ENCODE measurements at places on chromosomes 13 and 19.

DNA sequence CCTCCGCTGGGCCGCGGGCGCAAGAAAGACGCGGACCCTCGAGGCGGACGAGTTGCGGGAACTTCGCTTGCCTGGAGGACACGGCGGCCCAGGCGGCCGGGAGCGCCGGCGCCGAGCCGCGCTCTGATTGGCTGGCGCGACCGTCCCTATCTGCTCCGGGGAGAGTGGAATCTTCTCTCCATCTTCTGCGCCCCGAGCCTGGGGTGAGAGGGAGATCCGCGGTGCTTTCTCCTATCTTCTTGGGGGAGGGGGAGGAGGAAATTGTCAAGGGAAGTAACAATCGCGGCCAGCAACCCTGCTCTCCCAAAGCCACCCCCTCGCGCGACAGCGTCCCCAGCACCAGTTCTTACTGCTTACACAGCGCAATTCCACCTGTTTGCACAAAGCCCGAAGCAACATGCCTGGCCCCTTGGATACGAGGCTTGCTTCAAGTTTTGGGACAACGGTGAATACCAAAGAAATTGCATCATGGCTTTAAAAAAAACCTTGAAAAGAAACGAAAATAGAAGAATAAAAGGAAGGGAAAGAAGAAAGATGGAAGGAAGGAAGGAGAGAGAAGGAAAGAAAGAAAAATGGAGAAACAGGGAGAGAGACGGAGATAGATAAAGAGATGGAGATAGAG is 4.8 kb downstream of the SOX21 start:
- DNase-seq: no peak

- DNase-seq: no peak
Measured at GRCh38 chr19:46082728-46083050, 41.8 kb downstream of the IGFL3 start.

DNA sequence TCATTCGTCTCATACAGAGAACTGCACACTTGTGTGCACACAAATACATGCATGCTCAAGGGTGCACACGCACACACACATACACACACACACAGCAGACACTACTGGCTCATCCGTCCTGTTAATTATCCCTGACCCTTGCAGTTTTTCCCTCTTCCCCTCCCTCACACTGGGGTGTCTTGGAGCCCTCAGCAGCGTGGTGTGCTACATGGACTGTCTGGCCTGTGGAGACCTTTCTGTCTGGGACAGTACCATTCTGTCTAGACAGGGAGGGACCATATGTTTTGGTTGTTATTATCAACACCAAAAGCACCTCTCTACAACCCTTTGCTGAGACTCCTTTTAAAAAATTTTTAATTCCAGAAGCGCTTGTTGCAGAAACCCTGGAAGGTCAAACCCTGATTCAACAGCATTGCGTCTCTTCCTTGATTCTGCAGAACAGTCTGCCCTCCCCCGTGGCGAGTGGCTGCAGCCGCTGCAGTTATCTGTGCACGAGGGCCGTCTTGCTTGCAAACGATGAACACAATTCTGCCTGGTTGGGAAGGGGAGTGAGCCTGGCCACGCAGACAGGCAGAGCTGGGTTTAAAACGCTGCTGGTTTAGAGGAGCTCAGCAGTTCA is 374.0 kb downstream of the IRS2 start:
- DNase-seq: no peak

GRCh38 chr13:106616729-106617128 is 48.8 kb upstream of the ARGLU1 start:
- DNase-seq: no peak

GRCh38 chr13:50829896-50830295 is 13.6 kb downstream of the DLEU7 start:
- no peak for DNase-seq

GRCh38 chr13:112170823-112171569 is 104.0 kb downstream of the SOX1 start:
- no peak for DNase-seq

DNA sequence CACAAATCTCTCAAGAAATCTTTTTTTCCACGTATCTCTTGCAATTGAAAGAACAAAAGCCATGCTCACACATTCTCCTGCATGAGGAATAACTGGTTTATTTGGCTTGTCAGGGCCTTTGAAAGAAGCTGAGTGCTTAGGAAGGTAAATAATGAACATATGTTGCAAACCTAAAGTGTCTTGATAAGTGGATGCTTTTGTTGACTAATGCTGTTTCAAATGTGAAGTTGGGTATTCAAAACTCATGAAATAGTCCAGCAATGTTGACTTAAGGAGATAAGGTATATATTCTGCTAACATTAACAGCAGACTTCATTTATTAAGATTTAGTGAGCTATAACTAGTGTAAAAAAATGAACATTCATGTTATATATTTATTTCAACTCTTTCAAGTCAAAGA is 1792.7 kb upstream of the MIR17HG start:
- DNase-seq: no peak

- DNase-seq: peak; percentile 85
Measured at GRCh38 chr19:1076951-1077350, 10.0 kb downstream of the ARHGAP45 start.

DNA sequence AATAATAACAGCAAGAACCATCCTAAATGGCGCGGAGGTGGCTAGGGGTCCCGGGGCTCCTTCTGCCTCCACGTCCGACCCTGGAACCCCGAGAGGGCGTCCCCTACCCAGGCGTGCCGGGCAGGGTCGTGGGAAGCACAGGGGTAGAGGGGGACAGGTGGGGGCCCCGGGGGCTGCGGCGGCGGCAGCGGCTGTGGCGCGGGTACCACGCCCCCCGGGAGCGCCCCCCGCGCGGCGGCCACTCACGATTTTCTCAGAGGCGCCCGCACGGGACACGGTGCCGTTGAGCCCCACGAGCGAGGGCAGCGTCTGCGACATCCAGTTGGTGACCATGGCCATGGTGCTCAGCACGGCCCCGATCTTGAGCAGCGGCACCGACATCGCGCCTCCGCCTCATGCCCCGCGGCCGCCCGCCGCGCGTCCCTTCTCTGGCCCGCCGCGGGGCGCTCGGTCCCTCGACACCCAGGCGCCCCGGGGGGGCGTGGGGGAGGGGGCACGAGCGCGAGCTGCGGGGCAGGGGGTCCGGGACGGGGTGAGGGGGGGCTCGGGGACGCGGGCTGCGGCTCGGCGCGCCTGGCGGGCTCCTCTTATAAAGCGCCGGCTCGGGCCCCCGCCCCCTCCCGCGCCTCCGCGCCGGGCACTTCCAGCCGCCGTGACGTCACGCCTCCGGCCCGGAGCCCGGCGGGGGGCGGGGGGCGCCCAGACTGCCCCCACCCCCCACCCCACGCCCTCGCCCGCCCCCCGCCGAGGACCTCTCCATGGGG is 22.9 kb downstream of the OLFM2 start:
- no peak for DNase-seq

DNA sequence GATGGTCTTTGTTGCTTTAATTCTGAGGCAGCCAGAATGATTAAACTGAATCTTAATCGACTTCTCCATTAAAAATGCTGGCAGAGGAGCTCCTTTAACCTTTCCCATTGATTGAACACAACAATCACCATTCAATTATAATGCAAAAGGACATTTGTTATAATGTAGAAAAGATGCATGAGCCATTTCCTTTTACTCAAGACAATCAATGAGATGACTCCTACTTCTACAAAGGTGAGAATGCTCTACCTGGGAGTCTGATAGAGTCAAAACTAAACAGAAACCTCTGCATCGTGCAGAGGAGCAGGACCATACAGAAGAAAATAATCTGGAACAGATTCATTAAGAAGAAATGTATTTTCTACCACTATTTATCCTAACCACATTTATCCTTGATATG is 253.6 kb upstream of the DACH1 start:
- no peak for DNase-seq

DNA sequence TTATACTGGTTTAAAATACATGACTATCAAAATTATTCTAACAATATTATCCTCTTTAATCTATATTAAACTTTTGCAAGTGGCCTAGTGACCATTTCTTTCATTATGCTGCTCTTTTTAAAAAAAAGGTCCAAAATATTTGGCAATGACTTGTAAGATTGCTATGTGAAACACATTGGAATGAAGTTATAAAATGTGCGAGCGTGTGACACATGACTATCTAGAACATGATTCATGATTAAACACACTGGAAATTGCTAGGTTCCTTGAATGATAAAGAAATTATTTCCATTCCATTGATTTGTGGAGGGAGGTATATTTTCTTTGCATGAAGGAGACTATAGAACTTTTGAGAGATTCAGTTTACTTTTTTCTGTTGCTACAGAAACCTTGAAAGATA is 739.1 kb downstream of the DIAPH3 start:
- DNase-seq: no peak

DNA sequence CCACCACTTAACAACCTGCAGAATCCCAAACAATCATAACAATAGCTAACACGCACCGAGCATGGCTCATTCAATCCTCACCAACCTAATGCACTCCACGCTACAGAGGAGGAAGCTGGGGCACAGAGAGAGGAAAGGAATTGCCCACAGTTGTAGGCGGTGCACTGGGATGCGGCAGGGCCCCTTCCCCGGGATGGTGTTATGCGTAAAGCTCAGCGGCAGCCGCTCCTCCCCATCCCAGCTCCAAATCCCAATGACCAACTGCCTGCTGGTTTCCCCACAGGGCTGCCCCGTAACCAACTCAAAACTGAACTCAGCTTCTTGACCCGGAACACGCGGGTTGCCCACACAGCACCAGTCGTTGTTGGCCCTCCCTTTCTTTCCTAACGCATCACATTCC is 42.2 kb downstream of the SERP2 start:
- DNase-seq: no peak

DNA sequence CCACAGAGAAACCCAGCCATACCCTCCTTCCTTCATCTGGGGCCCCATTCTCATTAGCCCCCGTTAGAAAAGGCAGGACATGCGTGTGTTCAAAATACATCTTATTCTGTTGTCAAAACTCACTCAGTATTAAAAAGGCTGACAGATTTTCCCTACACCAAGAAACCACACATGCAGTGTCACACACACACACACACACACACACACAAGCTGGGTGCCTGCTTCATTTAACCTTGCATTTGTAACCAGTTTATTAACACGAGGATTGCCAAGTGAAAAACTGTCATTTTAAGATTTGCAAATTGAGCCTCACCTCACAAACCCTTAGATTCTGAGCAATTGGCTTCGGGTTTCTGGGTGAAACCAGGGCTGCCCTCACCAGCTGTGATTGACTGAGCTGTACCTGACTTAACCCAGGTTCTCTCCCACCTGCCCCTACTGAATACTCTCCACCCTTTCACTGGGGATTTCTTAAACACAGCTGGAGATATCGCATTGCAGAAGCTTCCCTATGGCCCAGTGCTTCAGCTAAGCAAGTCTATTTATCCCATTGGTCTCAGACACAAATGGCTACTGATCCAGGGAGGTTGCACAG is 172.7 kb upstream of the ZNF507 start:
- no peak for DNase-seq

DNA sequence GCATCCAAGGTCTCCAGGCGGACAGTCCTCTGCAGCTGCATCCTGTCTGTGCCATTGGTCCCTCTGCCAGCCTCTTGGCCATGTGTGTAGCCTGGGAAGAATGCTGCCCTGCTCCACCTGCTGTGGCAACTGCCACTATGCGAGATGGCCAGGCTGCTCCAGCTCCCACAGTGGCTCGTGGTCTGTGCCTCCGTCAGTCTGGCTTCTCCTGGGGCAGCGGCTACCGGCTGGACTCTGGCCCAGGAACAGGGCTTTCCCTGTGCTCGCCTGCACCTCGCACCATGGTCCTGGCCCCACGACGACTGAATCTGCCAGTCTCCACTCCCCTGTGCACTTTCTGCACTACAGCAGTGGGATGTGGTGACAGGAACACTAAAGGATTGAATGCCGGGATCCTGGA is 26.7 kb upstream of the FFAR2 start:
- DNase-seq: no peak

- no peak for DNase-seq
Measured at GRCh38 chr19:7947939-7948338, 4.5 kb upstream of the TIMM44 start.

DNA sequence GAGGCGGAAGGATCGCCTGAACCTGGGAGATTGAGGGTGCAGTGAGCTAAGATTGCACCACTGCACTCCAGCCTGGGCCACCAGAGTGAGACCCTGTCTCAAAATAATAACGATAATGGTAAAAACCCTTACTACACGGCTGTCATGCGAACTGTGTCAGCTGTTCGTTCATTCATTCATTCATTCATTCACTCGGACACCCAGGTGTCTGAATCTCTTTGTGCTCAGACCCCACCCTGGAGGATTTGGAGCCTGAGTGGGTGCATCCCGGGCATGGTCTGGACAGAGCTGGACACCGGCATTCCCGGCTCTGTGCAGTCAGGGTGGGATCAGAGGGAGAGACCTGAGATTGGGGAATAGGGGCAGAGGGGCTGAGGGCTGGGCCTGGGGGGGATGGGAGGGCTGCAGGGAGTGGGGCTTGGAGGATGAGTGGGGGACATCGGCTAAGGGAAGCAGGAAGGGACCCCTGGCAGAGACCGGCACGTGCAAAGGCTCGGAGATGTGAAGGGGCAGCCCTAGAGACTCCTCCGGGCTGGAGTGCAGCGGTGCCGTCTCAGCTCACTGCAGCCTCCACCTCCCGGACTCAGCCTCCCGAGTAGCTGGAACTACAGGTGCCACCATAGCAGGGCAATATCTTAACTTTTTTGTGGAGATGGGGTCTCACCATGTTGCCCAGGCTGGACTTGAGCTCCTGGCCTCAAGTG is 31.6 kb upstream of the TCF3 start:
- DNase-seq: no peak

DNA sequence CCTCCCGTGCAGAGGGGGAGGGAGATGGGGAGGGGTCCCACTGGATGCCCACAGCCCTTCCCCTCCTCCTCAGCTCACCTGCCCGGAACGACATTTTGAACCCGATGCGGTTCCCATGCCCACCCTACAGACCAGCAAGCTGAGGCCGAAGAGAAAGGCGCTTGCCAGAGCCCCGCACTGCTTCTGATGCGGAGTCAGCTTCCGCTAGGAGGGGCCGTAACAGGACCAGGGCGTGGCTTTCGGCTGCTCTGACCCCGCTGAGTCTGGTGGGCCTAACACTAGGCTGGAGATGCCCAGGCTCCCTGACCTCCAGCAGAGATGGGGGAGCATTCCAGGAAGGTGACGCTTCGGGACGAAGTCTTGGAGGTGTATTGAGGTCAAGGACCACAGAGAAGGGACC is 6.7 kb downstream of the ONECUT3 start:
- no peak for DNase-seq

GRCh38 chr19:18428787-18429674 is 8.9 kb downstream of the ISYNA1 start:
- DNase-seq: peak; percentile 80

DNA sequence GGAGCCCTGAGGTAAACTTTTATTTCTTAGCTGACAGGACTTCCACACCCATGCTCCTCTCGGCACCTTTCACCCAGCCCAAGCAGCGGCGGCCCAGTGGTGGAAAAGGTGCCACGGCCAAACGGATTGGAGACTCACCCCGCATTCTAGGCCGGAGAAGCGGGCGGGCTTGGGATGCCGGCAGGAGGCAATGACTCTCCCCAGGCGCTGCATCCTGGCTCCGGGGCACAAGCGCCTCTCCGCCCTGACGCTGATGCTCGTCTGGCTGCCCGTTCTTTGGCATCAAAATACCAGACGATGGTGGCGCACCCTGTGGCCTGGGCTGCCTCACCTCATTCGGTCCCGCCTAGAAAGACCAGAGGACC is 6.7 kb upstream of the ZNF606 start:
- no peak for DNase-seq
